ENCODE measurements at places on chromosomes 11 and 22.

DNA sequence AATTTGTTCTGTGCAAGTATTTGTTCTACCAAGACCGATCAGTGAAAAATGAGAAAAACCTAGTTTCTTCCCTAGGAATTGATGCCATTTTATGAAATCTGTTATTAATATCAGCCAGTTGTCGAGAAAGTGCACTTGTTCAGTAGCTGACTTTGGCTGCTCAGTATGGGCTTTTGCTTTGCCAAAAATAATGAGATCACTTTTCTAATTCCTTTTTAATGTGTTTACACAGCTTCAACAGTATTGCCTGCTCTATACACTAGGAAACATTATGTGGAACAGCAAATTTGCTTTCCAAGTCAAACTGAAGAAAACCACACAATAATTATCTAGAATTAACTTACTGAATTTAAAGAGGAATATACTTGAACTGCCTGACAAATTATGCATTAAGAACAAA is 34.4 kb downstream of the SCUBE2 start:
- DNase-seq: no peak

- DNase-seq: peak; percentile 47
These were observed 19.1 kb downstream of the RPL3 start for GRCh38 chr22:39300186-39300830.

GRCh38 chr11:102497061-102497460 is 33.5 kb downstream of the MMP7 start:
- DNase-seq: no peak

- DNase-seq: no peak
These were observed 6.9 kb downstream of the DPAGT1 start for GRCh38 chr11:119094816-119095065.

All from OCI-LY7 (cell line).